ENCODE measurements at places on chromosomes 5 and 9.

DNA sequence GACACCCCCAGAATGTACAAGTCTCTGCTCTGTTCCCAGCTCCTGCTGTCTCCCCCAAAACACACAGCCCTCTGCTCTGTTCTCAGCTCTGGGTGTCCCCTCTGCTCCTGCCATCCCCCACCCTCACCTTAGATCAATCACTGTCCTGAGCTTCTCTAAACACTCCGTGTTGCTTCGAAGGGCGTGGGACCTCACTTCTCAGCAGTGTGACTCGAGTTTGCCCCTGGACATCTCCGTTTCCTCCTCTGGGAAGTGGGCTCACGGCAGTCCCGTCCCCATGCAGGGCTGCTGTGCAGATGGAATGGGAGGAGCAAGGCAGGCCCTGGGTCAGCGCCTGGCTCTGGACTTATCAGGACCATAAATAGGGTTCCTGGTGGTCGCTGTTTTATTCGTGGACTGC is 98.0 kb upstream of the RAPGEF1 start:
- no peak for DNase-seq

- no peak for DNase-seq
Observed at GRCh38 chr9:98288881-98289280, 33.4 kb upstream of the TBC1D2 start.

- no peak for DNase-seq
Observed at GRCh38 chr5:97560599-97560993, 377.5 kb upstream of the RIOK2 start.

- DNase-seq, result no peak
Observed at GRCh38 chr9:94996641-94997040, 270.1 kb downstream of the AOPEP start.

DNA sequence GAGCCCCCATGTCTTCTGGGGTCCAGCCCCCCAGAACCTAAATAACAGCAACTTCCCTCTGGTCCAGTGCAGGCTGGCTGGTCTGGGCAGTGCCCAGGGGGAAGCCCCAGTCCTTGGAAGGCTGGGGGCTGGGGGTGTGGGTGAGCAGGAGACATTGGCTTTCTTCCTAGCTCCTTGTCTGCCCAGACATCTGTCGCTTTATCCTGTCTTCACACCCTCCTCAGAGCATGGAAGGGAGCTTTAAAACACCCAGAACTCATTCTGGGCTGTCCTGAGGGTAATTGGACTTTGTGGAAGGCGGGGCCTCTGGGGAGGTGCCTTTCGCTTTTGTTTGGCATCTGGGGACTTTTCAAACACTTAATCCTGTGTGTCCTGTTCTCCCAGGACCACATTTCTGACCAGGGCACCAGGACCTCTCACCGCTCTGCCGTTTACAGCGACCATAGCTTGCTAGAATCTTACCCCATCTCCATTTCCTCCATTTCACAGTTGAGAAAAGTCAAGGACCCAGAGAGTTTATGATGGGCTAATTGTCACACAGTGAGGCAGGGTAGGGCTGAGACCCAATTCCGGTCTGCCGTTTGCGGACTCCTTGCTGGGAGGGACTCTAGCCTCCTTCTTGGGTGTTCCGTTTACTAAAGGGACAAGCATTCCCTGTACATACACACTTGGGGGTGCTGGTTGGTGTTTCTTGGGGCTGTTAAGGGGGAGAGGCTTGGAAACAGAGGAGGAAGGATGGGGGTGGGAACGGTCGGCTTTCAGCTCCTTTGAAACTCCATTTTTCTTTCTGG is 1.1 kb downstream of the GSN start:
- no peak for DNase-seq

- no peak for DNase-seq
Observed at GRCh38 chr5:124824637-124825158, 78.3 kb upstream of the ZNF608 start.

GRCh38 chr9:18058564-18059442 is 415.1 kb upstream of the ADAMTSL1 start:
- DNase-seq, result no peak

DNA sequence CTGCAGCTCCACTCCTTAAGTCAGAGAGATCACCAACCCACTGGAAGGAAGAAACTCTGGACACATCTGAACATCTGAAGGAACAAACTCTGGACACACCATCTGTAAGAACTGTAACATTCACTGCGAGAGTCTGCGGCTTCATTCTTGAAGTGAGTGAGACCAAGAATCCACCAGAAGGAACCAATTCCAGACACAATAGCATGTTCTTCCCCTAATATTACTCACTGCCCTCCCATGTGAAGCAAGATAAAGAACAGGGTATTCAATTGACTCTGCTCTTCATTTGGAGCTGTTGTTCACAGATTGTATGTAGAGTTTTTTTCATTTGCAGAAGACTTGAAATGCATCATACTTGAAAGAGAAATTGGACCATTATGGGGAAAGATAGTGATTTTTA is 10.8 kb downstream of the SAXO1 start:
- no peak for DNase-seq

- DNase-seq, result no peak
Observed at GRCh38 chr5:61463596-61463995, 131.5 kb downstream of the ZSWIM6 start.

DNA sequence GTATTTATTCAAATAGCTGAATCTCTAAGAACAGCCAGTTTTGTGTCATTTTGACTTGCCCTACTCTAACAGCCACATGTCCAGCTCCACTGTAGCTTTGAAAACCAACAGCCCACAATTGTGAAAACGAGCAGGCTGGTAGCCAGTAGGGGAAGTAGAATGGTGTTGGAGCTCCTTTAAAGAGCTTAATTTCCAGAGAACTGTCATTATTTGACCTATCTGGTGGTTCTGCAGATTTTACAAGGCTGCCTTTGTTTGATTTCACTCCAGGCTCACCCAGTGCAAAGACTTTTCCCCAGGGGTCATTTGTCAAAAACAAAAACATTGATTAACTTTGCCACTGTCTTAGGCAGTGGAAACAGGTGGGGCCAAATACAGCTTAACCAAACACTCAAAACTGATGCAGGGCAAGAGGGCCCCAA is 3.2 kb upstream of the PJA2 start:
- no peak for DNase-seq

DNA sequence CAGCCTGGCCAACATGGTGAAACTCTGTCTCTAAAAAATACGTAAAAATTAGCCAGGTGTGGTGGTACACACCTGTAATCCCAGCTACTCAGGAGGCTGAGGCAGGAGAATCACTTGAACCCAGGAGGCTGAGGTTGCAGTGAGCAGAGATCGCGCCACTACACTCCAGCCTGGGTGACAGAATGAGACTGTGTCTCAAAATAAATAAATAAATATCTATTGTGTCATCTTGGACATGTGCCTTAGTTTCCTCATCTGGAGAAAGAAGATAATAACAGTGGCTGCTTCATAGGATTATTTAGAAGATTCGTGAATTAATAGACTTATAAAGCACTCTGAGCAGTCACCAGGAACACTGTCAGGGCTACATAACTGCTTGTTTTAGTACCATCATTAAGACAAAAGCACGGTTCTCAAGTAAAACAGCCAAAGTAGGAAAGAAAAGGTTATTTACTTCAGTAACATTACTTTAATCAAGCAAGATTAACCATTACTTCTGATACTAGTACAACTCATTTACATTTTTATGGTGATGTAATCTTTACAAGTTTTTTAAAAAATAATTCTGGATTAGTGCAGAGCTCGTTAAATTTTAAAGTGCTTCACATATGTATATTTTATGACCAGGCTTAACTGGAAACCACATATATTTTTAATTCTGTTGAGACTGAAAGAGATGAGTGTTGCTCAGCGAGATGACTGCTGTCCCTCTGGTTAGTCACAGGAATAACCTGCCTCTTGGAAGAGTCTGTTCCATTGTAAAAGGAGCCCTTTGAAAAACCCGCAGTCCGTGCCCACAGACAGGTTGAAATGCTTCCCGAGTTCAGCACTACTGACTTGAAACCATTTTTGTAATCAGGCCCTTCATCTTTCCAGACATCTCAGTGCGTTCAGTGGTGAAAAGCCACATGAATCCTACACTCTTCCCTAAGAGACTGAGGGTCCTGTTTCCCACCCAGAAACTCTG is 36.7 kb downstream of the ANKH start:
- DNase-seq, result no peak

DNA sequence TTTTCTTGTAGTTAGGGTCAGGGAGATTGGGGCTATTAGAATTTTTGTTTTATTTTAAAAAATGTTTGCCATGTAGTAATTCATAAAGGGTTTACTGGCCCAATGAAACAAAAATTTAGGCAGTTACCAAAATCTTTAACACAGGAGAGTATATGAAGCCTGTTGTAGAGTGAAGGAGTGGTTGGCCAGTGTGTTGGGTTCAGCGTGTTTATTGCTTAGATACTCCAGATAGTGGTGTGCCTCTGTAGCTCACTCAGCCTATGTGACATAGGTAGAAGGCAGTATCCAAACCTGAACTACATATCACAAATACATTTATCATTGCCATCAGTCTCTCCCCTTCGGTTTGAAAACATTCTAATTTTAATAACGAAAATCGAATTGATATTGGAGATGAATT is 1.2 kb downstream of the TEK start:
- no peak for DNase-seq

- no peak for DNase-seq
Observed at GRCh38 chr9:108869092-108869725, 7.1 kb downstream of the ACTL7A start.

DNA sequence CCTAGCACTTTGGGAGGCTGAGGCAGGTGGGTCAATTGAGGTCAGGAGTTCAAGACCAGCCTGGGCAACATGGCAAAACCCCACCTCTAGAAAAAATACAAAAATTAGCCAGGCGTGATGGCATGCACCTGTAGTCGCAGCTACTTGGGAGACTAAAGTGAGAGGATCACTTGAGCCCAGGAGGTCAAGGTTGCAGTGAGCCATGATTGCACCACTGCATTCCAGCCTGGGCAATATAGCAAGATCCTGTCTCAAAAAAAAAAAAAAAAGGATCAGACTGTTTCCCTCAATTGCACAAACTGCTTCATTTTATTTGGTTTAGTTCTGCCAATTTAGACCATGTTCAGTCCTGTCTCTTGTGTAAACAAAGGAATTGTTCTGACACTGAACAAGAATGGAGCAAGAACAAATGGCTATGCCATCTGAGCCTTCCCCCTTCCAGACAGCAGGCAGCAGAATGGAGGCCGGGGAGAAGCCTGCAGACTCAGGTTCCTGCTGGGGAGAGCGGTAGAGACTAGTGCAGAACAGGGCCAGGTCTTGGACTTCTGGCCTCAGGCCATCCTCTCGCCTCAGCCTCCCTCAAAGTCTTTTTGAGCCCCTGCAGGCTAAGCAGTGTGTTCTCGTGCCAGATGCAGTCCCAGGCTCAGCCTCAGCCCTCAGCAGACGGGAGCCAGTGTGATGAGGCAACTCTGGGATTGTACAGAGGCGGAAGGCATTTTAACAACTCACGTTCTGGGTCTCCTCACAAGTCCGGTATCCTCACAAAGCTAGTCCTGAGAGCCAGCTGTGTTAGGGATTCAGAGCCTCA is 18.2 kb downstream of the HNRNPH1 start:
- no peak for DNase-seq

GRCh38 chr9:93677641-93678136 is 101.3 kb downstream of the PHF2 start:
- no peak for DNase-seq

DNA sequence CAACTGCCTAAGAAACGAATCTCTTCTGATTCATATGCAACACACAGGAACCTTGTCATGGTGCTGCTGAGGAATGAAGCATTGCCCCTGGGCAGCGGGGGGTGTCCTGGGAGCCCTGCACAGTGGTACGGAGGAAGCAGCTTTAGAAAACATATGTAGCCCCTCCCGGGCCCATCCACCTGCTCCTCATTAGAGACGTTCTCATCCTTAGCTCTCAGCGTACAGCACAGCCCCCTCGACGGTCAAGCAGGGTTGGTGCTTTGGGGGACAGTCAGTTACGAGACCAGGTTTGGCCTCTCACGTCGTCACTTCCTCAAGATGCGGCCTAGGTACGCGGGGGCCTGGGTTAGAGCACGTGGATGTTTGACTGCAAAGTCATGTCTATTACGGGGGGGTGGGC is 28.4 kb upstream of the LAMC3 start:
- DNase-seq, result no peak

GRCh38 chr5:102223542-102224477 is 72.3 kb downstream of the SLCO4C1 start:
- peak; percentile 37 for DNase-seq

DNA sequence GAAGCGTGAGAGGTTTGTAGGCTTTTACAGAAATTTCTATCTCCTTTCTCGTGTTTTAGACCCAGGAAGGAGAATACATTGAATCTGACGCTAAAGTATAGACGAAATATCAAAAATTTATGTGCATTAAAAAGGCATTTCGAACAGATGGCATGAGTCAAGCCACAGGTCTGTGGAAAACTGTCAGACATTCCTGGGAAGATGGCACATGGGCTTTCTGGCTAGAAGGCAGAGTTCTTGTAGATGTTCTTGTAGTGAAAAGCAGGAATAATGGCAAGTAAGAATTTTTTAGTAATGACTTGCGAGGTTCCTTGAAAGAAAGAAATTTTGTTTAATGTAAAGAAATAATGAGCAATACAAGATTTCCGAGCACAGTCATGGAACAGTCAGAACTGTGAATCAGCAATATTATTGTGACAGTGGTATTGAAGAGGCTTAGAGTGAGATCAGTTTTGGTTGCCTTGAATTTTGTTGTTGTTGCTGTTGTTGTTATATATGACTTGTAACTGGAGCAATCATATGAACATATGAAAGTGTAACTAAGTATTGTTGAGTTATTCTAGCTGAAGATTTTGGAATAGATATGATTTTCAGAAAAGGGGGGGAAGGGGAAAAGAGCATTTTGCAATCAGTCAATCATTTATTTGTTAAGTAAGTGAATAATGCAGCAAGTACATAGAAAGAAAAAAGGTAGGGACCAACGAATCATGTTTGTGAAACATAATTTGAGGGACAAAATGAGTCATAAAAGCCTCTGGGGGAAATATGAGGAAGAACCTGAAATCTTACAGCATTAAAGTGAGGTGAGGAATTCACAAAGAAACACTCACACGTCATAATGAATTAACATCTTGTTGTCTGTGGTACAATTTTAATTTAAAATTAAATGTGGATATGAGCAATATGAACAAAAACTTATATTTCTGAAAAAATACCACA is 339.0 kb upstream of the CTNND2 start:
- no peak for DNase-seq

DNA sequence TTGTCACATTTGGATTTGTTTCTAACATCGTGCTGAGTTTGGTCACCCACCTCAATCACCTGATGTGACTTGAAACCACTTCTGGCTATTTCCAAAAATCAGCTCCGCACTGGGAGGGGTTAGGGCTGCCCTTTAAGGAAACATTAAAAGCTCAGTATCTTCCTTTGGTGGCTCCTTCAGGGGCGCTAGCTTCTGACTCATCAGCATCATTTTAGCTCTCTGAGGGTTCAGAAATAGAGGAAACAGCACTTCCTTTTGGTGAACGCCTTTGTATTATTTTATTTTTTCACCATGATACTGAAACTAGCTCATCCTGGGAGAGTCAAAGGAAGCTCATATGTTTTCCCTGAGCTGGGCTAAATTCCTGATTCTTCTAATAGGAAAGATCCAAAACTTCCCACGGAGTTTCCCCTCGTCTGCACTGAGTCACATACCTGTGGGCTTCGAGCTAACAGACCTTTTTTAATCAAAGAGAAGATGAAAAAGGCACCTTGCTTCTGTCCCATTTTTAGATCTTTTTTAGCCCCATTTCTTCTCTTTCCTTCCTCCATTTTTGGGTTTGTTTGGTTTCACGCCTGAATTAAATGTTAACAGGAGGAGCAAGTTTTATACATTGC is 48.2 kb downstream of the ROPN1L start:
- DNase-seq, result no peak

Measured in SHP77 treated with DMSO at 0.1 percent for 48 hours (cell line).